AG08396 (cell line): ENCODE measurements at places on chromosomes 7 and 10.

- no peak for DNase-seq
Measured at GRCh38 chr10:51748959-51749358, 49.6 kb upstream of the CSTF2T start.

DNA sequence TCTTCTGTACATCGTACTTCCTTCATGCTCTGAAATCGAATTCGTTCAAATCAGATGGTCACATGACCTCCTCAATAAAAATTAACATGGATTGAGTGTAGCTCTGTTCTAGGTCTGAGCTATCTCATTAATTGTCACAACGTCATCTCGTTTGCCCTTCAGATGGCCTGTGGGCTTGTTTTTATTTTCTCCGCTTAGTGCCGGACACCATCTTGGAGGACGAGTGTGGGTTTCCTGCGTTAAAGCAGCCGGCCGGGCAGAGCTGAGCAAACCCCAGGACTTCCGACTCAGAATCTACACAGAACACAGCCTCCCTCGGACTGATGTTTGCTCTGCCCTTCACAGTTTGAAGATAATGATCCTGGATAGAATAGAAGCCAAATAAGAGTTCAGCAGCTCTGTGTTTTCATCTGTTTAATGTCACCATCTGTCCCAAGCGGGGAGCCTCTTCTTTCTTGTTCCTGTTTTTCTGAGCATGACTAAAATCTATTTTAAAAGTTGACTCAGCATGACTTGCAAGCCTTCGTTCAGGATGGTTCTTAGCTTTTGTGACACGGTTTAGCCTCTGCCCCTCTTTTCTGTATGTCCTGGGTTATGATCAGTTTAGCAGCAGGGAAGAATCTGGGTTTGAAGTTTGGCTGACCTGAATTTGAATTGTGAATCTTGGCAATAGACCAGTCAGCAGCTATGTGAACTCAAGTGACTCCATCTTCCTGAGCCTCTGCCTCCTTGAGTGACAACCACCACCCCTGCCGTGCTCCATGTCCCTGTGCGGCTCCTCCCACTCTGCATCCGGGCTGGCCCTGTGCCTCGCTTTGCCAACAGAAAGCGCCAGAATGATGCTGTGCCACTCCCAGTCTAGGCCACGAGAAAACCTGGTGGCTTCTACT, 30.6 kb upstream of the GALNTL5 start:
- DNase-seq, result no peak

- no peak for DNase-seq
Measured at GRCh38 chr10:119138346-119139306, 26.9 kb downstream of the SFXN4 start.

DNA sequence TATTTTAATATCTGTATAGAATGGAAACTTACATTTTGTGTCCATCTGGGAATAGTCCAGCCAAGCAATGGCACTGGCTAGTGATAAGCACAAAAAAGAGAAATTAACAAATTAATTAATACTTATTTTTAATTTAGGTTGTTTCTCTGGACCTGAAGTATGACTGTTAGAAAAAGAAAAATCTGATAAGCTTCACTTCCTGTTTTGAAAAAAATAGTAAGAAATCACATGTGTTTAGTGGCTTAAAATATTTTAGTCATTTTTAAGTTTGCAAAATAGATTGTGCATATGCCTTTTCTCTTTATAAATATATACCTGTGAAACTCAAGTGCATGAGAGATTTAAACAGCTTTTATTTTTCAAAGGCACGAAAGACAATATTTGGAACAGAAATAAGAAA, 50.1 kb upstream of the CREB5 start:
- no peak for DNase-seq

DNA sequence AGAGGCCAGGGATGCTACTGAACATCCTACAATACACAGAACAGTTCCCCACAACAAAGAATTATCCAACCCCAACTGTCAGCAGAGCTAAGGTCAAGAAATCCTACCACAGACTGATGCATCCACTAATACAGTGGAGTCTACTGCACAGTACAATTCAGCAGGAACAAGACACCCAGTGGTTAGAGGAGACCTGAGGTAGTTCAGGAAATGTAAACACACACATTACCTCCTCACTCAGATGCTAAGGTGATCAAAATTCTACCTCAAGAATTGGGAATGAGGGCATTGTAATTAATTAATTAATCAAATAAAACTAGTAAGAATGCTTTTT, 91.4 kb downstream of the ZFAND4 start:
- no peak for DNase-seq

GRCh38 chr10:11478807-11479206, 132.6 kb downstream of the USP6NL start:
- no peak for DNase-seq

DNA sequence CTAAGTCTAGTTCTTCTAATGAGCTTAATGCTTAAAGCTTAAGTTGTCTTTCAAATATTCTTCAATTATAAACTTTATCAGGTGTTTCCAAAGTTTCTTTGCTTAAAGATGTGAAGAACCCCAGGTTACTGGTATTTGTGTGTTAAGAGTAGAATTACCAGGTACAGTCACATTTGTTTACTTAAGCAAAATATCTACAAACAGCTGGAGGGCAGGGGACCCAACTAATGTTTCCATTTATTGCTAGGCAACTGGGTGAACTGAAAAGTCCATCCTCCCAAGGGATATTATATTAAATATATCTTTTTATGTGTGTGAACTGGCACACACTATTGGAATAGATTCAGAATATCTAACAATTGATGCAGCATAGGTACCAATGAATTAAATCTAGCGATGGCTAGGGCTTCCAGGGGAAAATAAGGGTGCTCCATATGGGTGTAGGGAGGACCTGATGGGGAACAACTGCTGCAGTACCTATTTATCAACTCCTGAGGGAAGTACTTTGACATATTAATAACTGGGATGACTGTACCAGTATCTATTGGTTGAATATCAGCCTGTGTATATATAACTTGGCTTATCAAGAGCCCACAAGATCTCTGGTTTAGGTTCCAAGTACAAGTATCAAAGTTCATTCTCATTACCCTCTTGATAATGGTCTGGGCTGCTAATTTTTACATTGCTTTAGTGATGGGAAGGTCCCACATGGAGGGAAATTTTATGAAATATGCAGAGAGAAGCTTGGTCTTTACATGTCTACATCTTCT, 10.3 kb upstream of the AGR3 start:
- DNase-seq, result no peak

DNA sequence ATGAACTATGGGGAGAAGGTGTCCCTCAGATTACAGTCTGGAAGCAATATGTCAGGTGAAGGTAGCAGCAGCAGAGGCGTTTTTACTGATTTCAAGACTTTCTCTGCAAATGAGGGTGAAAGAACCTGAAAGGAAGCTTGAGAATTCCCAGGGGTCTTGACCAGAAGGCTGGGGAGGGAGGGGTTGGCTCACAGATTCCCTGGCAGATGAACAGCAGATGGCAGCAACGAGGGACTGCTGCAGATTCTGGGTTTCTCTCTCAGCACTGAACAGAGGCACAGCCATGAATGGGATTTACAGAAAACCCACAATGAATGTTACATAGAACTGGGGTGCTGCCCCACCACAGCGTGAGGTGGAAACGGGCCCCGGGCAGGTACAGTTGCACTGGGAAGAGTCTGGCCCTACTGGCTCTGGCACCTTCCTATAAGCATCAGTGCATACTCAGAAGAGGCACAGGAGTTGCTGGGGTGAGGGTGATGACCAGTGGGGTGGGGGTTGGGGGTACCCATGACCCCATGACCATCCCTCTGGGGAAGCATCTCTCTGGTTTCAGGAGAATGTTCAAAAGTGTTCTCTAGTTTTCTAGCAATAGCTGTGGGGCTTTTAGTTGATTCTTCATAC, 317.8 kb downstream of the SH2D4B start:
- DNase-seq, result no peak

- no peak for DNase-seq
Measured at GRCh38 chr10:95569368-95569767, 8.2 kb upstream of the SORBS1 start.

GRCh38 chr7:66542528-66543269, 86.0 kb upstream of the KCTD7 start:
- no peak for DNase-seq

- no peak for DNase-seq
Measured at GRCh38 chr7:71679480-71679879, 547.5 kb downstream of the GALNT17 start.

DNA sequence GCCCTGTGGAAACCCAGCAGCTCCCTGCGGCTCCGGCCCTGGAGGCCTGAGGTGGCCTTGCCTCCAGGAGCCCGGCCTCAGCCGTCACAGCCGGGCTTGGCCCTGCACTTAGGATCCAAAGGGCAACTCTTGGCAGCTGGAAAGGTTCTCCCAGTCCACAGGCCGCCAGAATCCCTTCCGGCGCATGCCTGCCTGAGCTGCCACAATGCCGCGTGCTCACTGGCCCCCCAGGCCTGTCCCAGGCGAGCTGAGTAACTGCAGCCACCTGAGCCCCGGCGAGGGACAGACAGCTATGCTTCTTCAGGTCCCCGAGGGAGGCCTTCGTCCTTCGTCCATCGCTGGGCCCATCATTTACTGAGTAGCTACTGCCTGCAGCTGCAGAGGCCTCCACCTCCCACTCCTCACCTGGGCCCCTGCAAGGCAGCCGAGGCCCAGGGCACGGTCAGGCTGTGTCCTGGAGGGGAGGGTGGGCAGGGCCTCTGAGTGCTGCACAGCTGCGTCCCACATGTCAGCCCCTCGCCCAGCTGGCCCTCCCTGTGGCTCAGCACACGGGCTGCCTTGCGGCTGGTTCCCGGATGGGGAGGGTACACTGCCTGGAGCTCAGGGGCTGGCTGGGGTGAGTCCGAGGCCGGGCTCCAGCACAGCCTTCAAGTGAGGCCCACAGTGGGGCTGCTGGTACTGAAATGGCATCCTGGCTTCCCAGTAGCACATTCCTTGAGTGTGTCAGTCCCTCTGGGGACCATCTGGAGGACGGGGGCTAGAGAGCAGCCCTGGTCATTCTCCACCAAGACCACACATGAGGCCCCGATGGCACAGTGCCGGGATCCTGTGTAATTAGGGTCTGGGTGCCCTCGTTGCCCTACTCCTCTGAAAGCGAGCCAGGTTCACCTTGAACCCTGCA, 172.5 kb downstream of the ELFN1 start:
- no peak for DNase-seq

GRCh38 chr7:13908667-13909397, 80.6 kb downstream of the ETV1 start:
- DNase-seq, result no peak

DNA sequence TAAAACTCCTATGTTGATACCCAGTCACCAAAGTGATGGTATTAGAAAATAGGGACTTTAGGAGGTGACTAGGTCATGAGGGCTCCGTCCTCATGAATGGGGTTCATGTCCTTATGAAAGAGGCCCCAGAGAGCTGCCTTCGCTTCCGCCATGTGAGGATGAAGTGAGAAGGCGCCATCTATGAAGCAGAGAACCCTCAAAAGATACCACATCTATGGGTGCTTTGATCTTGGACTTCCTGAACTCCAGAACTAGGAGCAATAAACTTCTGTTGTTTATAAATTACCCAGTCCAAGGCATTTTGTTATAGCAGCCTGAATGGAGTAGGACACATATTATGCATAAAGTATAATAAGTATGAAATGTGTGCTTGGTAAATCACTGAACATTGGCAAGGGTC, 8.1 kb upstream of the PDSS1 start:
- DNase-seq, result no peak

DNA sequence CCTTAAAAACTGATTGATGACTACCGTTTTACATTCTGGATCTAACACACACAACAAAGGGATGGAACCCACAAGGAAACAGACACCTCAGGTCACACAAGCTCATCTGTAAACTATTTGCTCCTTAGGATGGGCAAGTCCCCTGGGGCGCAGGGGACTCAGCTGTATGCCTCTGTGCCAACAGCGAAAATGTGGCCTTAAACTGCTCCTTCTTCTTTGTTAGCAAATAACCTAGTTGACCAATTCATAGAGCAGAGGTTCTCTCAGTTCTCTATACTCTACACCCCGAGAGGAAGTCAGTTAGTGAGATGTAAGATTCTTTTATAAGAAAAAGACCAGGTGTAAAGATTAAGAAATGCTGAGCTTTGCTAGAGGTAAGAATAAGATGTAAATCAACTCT, 181.9 kb upstream of the PRSS58 start:
- DNase-seq, result no peak

DNA sequence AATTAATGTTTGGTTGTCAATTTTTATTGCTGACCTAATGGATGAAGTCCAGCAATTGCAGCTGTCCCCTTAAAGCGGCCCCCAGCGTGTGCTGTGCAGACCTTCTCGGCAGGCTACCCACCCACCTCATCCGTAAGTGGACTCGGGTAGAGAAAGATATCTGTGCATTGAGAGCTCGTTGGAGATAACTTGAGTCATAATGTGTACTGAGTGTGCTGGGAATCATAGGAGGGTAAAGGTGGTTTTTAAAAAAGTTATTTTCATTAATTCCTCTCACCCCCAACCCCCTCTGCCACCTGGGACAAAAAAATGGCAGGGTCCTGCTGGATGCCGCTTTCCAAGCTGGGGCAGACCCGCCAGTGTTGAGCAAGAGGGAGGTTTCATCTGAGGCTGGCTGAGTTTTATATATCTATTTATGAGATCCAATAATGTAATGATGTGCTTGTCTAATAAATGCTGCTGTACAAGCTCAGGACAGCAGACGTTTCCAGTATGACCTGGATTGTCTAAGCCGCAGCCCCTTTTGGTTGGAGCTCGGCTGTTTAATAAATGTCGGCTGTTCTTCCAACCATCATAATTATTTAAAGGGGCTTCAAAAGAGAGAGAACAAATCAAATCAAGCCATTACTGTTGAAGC, 119.1 kb downstream of the NKX6-2 start:
- no peak for DNase-seq

DNA sequence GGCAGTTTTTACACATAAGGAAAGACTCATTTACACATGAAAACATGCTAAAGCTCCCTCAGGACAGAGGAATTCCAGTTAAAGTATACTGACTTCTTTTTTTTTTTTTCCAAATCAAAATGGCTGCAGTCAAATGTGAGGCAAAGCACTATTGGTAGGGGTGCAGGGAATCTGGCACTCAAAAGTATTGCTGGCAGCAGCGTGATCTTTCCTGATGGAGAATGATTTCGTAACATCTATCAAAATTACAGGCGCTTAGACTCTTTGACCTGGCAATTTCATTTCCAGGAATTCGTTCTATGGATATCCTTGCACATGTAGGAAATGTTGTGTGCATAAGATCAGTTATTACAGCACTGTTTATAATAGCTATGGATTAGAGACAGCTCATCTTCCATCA, 65.7 kb downstream of the VSTM4 start:
- no peak for DNase-seq

DNA sequence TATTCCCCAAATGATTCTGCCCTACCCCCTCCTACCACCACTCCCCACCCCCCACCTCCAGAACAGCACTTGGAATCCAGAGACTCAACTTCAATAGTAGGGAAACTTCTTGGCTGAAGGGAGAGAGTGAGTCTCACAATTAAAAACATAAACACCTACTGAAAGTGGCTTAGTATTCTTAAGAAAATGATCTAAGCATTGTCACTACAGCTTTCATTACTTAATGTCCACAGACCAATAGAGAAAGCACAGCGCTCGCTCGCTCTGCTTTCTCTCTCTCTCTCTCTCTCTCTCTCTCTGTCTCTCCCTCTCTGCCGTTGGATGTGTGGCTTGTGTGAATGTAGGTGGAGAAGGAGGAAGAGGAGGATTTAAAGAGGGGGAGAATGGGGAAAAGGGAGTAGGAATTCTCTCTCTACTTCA, 1.5 kb upstream of the SEMA3A start:
- DNase-seq, result no peak
